ENCODE measurements at places on chromosomes 4 and X.
A peak's percentile ranks its signal among the peaks of the same experiment; 100 is the strongest.

DNA sequence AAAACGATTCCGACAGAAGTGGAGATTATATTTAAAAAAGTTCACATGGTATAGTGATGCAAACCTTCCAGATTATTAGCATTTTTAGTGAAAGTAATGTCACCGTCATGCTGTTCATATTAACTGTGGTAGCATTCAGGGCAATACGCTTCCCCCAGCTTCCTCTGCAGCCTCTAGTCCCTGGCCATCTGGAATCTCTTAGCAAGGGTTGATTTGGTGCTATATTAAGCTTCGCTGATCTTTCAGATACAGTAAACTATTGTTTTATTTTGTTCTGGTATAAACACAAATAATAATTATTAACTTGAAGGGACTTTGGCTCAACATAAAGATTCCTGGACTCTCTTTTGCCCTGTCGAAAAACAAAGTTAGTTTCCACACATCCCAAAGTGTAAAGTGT is 1080.5 kb upstream of the TENM3 start:
- no peak for DNase-seq

GRCh38 chrX:25810202-25810601 is 327.9 kb upstream of the MAGEB18 start:
- no peak for DNase-seq

DNA sequence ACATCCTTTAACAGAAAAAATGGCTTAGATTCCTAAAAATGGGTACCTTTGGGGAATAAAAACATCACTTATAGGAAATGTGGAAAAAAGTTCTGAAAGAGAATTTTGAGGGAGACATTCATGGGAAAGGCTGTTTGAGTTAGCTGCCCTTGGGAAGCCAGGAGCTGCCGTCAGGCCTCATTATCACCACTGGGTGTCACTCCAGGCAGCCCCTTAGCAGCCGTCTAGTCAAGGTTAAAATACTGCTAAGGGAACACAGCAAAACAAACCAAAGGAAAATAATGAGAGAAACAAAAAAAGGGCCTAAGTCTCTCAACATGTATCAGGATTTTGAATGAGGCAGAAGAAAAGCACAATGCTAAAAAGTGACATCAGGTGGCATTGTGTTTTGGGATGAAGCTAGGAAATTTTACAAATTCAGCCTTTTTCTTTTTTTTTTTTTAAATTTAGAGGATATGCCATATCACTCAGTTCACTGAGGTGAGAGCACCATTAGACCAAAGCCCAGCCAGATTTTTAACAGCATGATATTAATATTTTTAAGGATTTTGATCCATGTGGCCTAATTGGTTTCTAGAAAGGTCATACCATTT is 235.3 kb downstream of the GPAT3 start:
- peak; percentile 63 for DNase-seq

DNA sequence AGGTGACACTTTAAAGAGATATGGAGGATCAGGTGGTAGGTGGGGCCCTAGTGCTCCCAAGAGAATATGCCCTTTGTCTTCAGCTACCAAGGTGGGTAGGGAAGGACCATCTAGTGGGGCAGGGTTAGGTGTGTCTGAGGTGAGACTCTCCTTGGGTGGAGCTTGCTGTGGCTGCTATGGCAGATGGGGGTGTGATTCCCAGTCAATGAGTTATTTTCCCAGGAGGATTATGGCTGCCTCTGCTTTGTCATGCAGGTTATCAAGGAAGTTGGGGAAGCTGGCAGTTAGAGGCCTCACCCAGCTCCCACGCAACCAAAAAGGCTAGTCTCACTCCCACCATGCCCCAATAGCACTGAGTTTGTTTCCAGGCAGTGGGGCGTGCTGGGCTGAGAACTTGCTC is 18.0 kb upstream of the SPIN2A start:
- peak; percentile 21 for DNase-seq

DNA sequence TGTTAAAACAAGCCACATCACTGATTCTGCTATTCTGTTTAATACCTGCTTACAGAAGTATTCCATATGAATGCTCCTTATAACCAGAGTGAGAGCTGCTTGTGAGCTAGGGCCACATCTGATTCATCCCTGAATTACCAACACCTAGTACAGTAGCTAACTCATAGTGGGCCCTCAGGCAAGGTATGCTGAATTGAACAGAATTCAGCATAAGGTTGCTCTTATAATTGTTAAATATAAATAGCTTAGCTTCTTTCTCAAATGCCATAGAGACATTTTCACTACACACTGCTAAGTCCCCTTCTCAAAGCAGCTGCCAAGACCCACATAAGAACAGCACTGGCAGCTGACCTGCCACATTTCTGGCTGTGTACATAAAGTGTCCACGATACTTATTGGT is 27.0 kb upstream of the MCF2 start:
- DNase-seq = no peak

- DNase-seq = no peak
Measured at GRCh38 chrX:55709735-55710134, 7.8 kb upstream of the RRAGB start.

GRCh38 chr4:85979276-85979675 is 380.6 kb downstream of the MAPK10 start:
- no peak for DNase-seq
